ENCODE measurements at places on chromosomes 5 and 9.

DNA sequence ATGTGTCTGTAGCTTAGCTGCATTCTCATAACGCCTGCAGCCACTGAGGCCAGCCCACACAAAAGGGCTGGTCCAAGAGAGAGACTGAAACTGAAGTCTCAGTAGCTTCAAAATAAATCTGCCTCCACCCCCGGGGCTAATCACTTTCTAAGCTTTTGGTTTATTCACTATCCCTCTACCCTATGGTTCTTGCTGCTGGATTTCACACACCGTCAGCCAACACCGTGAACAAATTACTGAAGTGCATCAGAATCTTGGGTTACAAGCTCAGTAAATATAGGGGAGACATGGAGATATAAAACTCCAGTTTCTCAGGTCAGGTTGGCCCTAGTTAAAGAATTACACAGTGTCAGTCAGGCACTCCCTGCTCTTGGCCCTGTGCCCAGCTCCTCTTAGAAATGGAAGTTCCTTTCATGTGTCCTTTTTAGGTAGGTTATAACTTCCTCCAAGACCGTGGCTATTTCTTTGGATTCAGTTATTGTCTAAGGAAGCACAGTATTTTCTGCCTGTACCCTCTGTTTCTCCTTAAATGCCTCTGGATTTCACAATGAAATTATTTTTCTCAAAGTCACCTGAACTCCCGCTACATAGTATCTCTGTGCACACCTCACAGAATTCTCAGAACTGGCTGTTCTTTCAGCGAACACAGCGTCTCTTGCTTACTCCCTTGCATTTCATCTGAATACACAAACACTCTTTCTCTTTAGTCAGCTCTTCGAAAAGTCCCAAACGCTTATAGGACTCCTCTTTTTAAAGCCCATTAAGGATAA lies 112.5 kb downstream of the FAM174A start:
- no peak for DNase-seq

GRCh38 chr5:114471529-114471928 lies 109.7 kb downstream of the KCNN2 start:
- DNase-seq: no peak

DNA sequence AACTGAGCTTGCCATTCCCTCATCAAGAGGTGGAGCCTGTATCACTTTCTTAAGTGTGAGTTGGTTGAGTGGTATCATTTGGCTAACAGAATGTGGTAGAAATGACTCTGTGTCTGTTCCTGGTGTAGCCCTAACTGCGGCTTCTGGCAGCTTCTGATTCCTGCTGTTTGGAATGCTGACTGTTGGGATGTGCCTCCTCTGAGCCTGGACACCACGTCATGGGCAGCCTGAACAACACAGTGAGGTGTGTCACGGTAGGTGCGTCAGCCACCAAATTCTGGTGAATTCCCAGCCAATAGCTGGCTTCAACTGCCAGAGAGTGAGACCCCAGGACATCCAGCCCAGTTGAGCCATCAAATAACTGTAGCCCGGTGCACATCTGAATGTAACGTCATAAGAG lies 6.1 kb upstream of the C9orf152 start:
- DNase-seq: no peak

- no peak for DNase-seq
Measured at GRCh38 chr9:114006155-114006550, 71.9 kb downstream of the AMBP start.

Data from CD4-positive, CD25-positive, alpha-beta regulatory T cell (primary cell).